ENCODE measurements at places on chromosomes 4 and X.

DNA sequence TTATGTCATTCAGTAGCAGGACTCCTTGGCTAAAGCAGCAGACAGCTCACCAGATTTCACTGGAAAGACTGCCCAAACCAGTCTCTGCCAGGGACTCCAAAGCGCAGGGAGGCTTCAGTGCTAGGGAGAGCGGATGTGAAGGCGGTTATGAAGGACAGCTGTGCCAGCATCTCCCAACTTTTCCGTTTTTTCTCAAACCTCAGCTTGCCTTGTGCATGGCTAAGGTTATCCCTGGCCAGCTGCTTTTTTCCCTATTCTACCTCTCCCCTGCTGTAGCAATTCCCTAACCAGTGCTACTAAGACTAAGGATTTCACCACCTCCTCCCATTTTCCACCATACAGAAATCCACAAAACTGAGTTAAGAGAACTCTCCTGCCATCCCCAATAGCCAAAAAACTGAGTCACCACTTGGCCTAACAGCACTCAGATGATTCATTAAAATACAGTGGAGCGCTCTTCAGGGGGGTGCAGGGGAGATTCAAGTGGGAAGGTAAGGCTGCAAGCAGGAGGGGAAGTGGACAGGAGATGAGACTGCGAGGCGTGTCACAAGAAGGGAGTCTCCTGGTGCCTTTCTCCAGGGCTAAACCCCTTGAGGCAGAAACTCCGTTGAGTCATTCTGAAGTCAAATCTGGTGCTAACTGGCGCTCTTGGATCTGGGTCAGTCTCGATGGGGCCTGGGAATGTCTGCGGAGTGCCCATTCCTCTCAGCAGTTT is 90.7 kb downstream of the PALLD start:
- H3K27me3 ChIP-seq: no peaks in the 10 kb centered on the region
- H3K4me3 ChIP-seq: no peak overlapping the region
- H3K4me1 ChIP-seq: peaks cover 2% of the 10 kb centered on the region
- DNase-seq: no peak

GRCh38 chr4:39700554-39700953 is 2.6 kb downstream of the UBE2K start:
- peaks cover 7% of the 10 kb centered on the region for H3K4me1 ChIP-seq
- no peak for DNase-seq

DNA sequence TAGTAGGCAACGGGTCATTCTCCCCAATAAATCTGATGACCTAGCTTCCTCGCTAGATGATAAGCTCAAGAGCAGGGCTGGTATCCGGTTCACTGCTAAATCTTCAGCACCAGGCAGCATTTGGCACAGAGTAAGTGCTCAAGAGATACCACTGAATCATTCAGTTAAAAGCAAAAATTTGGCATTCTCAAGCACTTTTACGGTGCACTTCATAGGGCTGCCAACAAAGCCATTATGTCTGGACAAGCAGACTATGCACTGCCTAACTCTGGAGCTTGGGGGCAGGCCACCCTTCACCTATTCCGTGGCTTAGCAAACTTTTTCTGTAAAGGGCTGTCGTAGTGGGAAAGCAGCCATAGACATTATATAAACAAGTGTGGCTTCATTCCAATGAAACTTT is 23.8 kb upstream of the CXorf38 start:
- DNase-seq: no peak
- no peak overlapping the region for H3K4me3 ChIP-seq
- H3K36me3 ChIP-seq: peaks cover 3% of the 10 kb centered on the region

GRCh38 chrX:108945883-108946523 is 209.6 kb upstream of the IRS4 start:
- no peak overlapping the region for H3K4me3 ChIP-seq
- no peaks in the 10 kb centered on the region for H3K4me1 ChIP-seq
- no peak for DNase-seq
- no peak overlapping the region for H3K27ac ChIP-seq
- no peaks in the 10 kb centered on the region for H3K27me3 ChIP-seq

DNA sequence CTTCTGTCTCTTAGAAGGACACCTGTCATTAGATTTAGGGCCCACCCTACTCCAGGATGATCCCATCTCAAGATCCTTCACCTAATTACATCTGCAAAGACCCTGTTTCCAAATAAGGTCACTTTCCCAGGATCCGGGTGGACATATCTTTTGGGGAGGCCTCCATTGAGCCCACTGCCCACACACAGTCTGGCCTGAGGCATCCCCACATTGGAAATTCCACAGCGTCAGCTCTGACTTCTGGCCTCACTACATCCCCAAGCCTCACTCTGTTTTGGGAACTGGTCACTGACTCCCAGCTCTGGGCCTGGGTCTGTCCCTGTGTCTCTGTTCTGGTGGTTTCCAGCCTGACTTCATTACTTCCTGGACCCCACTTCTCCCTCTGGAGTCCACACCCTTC is 285.5 kb downstream of the CRLF2 start:
- H3K4me1 ChIP-seq: no peaks in the 10 kb centered on the region
- no peak for DNase-seq
- no peaks in the 10 kb centered on the region for H3K36me3 ChIP-seq
- H3K4me3 ChIP-seq: no peak overlapping the region
- no peak overlapping the region for H3K27ac ChIP-seq

- H3K4me3 ChIP-seq: no peak overlapping the region
- no peaks in the 10 kb centered on the region for H3K4me1 ChIP-seq
- no peaks in the 10 kb centered on the region for H3K36me3 ChIP-seq
- H3K27me3 ChIP-seq: no peaks in the 10 kb centered on the region
- H3K27ac ChIP-seq: no peak overlapping the region
Measured at GRCh38 chrX:86455495-86455894, 307.2 kb downstream of the DACH2 start.

- H3K27me3 ChIP-seq: no peaks in the 10 kb centered on the region
- H3K27ac ChIP-seq: no peak overlapping the region
Measured at GRCh38 chrX:119971184-119971583, 27.6 kb upstream of the NKAP start.

DNA sequence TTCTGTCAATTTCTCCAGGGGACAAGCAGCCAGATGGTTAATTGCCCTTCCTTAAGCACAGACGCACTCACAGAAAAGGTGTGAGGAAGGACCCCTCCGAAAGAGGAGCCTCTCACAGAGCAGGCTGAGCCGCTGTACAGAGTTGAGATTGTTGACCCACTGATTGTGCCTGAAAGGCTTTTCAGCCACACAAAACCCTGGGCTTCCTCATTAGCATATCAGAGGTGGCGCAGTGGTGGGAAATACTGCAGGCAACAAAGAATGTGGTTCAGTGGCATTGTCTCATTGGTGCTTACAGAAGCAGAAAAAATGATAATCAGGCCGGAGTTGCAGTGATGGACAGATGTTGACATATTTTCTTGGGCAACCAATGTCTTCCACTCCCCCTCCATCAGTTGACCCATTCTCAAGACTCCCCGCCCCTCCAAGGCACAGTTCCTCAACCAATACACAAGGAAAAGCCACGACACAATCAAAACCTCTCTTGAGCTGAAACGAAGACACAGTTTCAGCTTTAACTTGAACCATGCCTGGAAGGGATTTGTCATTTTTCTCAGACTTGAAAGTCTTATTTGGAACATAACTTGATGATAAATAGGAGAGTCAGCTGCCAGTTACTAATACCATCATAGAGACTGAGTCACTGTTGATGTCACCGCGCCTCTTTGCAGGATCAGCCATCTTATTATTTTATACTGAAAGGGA is 53.1 kb downstream of the ATXN3L start:
- no peaks in the 10 kb centered on the region for H3K4me1 ChIP-seq
- H3K4me3 ChIP-seq: no peak overlapping the region
- H3K27me3 ChIP-seq: no peaks in the 10 kb centered on the region
- DNase-seq: no peak
- no peaks in the 10 kb centered on the region for H3K36me3 ChIP-seq

GRCh38 chr4:78962597-78963115 is 23.4 kb upstream of the PAQR3 start:
- H3K27me3 ChIP-seq: no peaks in the 10 kb centered on the region
- no peak for DNase-seq
- no peak overlapping the region for H3K27ac ChIP-seq
- H3K36me3 ChIP-seq: no peaks in the 10 kb centered on the region
- H3K4me3 ChIP-seq: no peak overlapping the region

- DNase-seq: no peak
- H3K36me3 ChIP-seq: no peaks in the 10 kb centered on the region
- H3K4me3 ChIP-seq: no peak overlapping the region
- H3K27me3 ChIP-seq: no peaks in the 10 kb centered on the region
Measured at GRCh38 chr4:157992038-157992705, 180.7 kb downstream of the GASK1B start.

- H3K4me1 ChIP-seq: no peaks in the 10 kb centered on the region
- no peak overlapping the region for H3K4me3 ChIP-seq
- H3K27me3 ChIP-seq: no peaks in the 10 kb centered on the region
- no peak for DNase-seq
- no peaks in the 10 kb centered on the region for H3K36me3 ChIP-seq
Measured at GRCh38 chrX:15598026-15598425, 2.7 kb downstream of the ACE2 start.

DNA sequence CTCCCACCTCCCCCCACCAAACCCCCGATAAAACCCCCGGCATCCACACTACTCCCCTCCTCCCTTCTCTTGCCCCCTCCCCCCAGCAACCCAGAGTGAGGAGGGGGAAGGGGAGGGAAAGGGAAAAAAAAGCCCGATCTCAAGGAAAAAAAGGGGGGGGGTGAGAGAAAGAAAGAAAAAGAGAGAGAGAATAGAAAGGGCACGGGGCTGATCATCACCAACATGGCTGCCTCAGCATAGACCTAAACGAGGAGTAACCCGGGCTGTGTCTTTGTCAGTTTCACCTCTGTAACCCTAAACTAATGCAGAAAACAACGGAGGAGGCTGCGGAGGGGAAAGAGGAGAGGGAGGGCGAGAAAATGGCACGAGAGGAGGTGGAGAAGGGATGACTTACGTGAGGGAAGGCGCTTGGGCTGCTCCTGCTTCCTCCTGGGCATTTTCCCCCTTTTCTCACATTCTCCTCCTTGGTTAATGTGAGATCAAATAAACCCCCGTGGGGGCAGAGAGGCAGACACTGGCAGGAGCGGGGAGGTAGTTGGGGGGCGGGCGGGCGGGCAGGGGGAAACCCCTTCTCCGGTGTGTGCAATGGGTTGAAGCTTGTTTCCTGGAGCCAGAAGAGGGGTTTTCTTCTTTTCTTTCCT is 532 bp downstream of the ZNF827 start:
- no peak for DNase-seq
- no peaks in the 10 kb centered on the region for H3K27me3 ChIP-seq
- H3K36me3 ChIP-seq: no peaks in the 10 kb centered on the region

DNA sequence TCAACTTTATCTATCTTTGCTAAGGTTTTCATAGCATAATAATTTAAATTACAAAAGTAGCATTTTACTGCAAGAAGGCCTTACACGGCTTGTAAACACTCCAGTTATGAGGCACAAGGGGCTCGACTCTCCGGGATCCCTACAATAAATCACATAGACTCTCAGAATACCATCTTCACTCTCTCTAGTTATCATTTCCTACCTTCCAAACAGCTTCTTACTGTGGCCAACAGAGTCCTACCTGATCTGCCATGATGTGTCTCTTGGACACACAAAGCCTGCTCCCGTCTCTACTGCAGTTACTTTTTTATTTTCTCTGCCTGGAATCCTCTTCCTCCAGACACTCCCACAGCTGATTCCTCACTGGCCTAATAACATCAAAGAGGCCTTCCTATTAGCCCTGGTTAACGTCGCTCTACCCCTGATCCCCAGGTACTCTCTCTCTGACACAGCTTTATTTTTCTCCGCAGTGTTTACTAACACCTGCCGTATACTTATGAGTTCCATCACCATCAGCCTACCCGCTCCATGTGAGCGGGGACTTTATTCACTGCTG is 559.6 kb upstream of the DIPK2B start:
- H3K36me3 ChIP-seq: peaks cover 6% of the 10 kb centered on the region
- peaks cover 26% of the 10 kb centered on the region for H3K4me1 ChIP-seq
- H3K27me3 ChIP-seq: no peaks in the 10 kb centered on the region
- no peak overlapping the region for H3K4me3 ChIP-seq
- DNase-seq: no peak
- 0 out of 2 replicates have a peak overlapping the region, but pooled peaks have one; percentile 3 for H3K27ac ChIP-seq

- H3K4me3 ChIP-seq: no peak overlapping the region
- H3K27me3 ChIP-seq: no peaks in the 10 kb centered on the region
- no peaks in the 10 kb centered on the region for H3K36me3 ChIP-seq
- peaks cover 11% of the 10 kb centered on the region for H3K4me1 ChIP-seq
Measured at GRCh38 chr4:142353149-142353738, 492.9 kb downstream of the INPP4B start.

- no peak for DNase-seq
- H3K4me1 ChIP-seq: no peaks in the 10 kb centered on the region
Measured at GRCh38 chr4:121457278-121457875, 76.6 kb upstream of the QRFPR start.

- H3K4me1 ChIP-seq: peaks cover 13% of the 10 kb centered on the region
- H3K4me3 ChIP-seq: no peak overlapping the region
- no peaks in the 10 kb centered on the region for H3K27me3 ChIP-seq
- H3K27ac ChIP-seq: peak overlapping the region; percentile 65
Measured at GRCh38 chr4:122758033-122758432, 25.5 kb downstream of the BBS12 start.

GRCh38 chr4:10413177-10413576 is 44.0 kb downstream of the ZNF518B start:
- no peak overlapping the region for H3K27ac ChIP-seq
- H3K27me3 ChIP-seq: no peaks in the 10 kb centered on the region
- DNase-seq: no peak
- no peaks in the 10 kb centered on the region for H3K4me1 ChIP-seq

- no peaks in the 10 kb centered on the region for H3K4me1 ChIP-seq
- no peaks in the 10 kb centered on the region for H3K27me3 ChIP-seq
- H3K36me3 ChIP-seq: no peaks in the 10 kb centered on the region
Measured at GRCh38 chr4:32135642-32136041, 1415.5 kb downstream of the PCDH7 start.

DNA sequence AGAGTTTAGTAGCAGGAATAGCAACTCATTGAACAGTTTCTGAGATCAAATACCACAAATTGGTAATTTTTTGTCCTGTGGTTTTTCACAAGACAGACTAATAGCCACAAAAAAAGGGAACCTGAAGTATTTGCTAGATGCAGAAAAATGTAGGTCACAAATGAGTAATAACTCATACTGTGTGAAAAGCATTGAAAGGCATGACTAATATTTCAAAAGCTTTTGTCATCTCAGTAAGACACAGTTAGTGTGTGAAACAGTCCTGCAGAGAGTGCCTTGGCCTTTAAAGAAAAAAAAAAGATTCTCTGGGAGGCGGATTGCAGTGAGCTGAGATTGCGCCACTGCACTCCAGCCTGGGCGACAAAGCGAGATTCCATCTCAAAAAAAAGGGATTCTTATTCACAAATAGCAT is 31.4 kb upstream of the SLC25A31 start:
- DNase-seq: no peak
- H3K27me3 ChIP-seq: no peaks in the 10 kb centered on the region
- no peaks in the 10 kb centered on the region for H3K36me3 ChIP-seq
- H3K4me1 ChIP-seq: no peaks in the 10 kb centered on the region
